Activated CD4-positive, CD25-positive, alpha-beta regulatory T cell (primary cell): ENCODE measurements at places on chromosomes 3 and 15.

GRCh38 chr15:79172801-79173460, 82.4 kb upstream of the RASGRF1 start:
- no peak for DNase-seq

DNA sequence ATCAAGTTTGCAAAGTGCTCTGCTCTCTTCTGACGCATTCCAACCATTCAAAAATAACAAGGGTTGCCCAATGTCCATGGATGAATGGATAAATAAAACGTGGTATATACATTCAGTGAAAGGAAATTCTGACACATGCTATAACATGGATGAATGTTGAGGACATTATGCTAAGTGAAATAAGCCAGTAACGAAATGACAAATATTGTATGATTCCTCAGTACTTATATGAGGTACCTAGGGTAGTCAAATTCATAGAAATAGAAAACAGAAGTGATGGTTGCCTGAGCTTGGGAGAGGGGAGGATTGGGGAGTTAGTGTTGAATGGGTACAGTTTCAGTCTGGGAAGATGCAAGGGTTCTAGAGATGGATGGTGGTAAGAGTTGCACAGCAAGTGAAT, 33.9 kb downstream of the SH3BP5 start:
- DNase-seq: no peak

DNA sequence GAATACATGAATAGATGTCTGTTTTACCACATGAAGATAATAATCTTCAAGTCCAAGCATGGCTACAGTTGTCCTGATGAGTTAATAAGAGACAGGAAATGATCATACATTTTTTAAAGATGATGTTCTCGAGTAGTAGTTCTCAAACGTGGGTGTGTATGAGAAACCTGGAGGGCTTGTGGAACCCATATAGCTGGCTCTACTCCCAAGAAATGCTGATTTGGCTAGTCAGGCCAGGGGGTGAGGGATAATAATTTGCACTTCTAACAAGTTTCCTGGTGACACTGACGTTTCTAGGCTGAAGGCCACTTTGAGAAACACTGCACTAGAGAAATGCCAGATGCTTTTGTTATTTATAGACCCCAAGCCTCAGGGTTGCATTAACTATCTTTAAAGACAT, 37.0 kb downstream of the ROPN1B start:
- no peak for DNase-seq

DNA sequence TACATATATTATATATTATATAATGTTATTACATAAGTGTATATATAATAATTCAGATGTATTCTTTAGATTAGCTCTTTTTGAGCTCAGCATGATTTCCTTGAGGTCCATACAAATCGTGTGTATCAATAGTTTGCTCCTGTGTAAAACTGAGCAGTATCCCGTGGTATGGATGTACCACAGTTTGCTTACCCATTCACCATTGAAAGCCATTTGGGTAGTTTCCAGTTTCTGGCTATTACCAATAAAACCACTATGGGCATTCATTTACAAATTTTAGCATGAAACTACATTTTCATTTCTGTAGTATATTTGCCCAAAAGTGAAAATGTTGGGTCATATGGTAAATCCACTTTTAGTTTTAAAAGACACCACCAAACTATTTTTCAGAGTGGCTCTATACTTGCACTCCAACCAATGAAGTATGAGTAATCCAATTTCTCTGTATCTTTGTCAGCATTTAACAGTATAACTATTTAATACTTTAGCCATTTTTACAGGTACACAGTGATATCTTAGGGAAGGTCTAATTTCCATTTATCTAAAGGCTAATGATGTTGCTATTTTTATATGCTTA, 1361.4 kb upstream of the GBE1 start:
- DNase-seq: no peak

DNA sequence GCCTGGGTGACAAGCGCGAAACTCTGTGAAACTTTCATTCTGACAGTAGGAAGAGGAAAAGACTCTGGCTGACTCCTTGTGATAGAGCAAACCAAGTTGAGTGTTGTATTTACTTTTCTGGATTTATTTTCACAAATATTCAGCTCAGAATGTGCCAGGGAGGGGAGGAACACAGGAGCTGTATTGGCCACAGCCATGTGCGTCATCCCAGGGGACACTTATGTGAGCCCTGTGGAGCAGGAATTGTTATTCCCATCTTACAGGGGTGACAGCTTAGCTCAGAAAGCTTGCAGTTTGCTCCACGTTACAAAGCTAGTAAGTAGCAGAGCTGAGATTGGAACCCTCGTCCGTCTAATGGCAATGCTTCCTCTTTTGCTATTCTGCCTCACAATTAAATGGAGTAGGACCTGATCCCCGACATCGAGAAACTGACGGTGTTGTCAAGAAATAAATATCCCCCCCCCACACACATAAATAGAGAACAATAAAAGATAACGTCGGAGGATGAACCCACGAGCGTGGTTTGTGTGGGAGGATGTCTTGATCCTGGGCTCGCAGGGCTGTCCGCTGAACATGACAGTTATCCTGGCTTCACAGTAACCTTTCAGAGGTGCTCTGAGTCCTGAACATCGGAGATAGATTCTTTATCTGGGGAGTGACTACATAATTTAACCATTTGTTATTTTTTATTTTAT, 151.6 kb upstream of the CTDSPL start:
- DNase-seq: no peak

DNA sequence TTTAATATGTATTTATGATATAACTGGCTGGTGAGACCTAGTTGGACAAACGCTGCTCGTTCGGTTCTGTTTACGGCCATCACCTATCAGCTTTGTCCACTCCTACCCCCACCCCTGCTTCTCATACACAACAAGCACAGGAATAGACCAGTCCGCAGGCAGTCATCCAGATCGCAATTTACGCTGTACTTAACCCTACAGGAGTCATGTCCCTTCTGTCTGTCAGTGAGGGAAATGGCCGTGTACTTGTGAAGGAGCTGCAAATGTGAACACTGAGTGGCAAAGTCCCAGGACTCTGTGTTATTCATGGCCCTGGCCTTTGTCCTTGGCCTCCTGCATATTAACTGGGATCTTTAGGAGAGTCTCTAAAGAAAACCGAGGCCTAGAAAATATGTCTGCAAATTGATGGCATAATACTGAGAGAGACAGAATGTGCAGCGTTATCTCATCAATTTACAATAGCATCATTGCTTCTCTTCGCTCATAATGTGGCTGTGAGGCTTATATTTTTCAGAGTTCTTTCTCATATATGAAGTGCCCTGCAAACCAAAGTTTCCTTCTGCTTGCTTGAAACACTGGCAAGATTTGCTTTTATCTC, 7.2 kb upstream of the ABHD10 start:
- DNase-seq: no peak

GRCh38 chr15:39014682-39015081, 450.1 kb upstream of the RASGRP1 start:
- DNase-seq: no peak
